Effector CD4-positive, alpha-beta T cell (primary cell): ENCODE measurements at places on chromosomes 16 and 17.
A peak's percentile ranks its signal among the peaks of the same experiment; 100 is the strongest.

DNA sequence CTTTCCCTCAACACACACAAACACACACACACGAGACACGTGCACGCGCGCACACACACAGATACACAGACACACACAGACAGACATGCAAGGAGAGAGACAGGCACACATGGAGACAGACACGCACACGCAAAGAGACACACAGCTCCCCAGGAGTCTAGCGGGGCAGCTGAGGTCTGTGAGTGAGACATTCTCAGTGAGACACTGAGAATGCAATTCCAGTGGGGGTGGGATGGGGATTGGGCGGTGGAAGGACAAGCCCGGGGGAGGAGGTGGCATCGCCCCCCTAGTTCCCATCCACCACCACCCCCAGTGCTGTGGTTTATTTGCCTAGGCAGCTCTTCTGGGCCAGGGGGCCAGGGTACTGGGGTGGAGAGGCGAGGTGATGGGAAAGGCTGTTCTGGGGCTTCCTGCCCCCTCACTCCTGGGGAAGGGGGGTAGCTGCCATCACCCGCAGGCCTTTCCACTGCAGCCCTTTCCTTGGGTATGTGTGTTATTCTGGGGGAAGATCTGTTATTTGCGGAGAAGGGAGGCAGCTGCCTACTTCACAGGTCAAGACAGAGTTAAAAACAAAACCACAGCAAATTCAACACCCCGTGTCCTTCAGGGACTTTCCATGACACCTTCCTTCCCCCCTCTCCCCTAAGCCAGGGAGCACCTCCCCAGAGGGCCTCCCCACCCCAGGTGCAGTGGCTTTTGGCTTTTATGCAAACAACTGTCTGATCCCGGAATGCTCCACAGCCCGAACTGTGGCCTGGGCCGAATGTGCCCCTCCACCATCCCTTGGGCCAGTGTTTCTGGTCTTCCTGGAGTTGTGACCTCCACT lies 18.0 kb downstream of the GRB7 start:
- peak; percentile 47 for DNase-seq

DNA sequence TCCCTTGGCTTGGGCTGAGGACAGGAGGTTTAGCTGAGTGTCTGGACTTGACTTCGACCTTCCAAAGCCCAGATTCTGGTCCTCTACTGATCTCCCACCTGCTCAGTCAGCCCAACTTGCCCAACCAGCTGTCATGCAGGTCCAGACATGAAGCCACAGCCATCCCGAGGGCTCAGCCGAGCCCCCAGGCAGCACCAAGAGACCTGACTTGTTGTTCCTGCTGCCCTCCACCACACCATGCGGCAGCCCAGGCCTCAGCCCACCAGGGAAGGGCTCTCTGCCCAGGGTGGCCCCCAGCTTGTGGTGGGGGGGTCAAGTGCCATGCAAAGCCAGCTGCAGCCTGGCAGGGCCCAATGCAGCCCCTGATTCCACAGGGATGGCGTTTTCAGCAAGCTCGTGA lies 17.2 kb upstream of the CACNG4 start:
- no peak for DNase-seq

GRCh38 chr16:50573947-50574744 lies 25.9 kb downstream of the NKD1 start:
- no peak for DNase-seq

GRCh38 chr16:4733211-4733742 lies 794 bp downstream of the ANKS3 start:
- DNase-seq = no peak

DNA sequence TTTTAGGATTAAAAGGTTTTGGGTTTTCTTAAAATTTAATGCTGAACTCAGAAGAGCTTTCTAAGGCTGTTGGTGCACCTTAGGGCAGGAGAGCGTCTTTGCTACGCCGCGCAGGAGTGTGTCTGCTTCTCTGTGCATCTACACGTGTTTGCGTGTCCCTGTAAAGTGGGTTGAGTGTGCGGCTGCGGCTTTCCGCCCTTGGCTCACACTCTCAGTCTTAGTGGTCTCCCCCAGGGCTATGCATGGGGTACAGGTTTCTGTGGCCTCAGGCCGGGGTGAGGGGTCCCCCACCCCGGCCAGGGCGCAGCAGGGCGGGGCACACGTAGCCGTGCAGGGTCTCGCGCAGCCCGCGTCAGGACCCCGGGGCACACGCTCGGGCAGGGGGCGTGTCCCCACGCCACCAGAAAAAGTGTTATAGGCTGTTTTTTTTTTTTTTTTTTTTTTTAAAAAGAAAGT lies 727 bp upstream of the TENT4B start:
- peak; percentile 60 for DNase-seq

DNA sequence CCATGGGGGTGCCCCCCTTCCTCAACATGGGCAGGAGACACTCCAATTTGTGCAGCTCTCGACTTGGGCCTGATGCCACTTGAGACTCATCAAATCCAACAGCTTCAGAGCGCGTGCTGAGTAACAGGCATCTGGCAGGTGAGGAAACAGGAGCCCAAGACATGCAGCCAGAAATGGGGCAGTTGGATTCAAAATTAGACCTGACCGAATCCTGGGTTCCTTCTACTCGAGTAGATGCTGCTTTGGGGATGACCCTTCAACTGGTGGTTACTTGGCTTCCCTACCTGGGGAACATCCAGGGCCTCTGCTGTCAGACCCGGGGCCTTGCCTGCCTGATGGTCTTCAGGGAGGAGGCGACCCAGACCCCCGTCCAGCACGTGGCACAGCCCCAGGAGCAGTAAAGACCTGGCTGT lies 488 bp upstream of the NTN3 start:
- DNase-seq = no peak

GRCh38 chr16:57579361-57579665 lies 36.9 kb downstream of the ADGRG5 start:
- DNase-seq = no peak

- no peak for DNase-seq
Measured at GRCh38 chr17:31537565-31538011, 146.1 kb downstream of the RAB11FIP4 start.

- no peak for DNase-seq
Measured at GRCh38 chr16:65200156-65200773, 78.4 kb upstream of the CDH11 start.

DNA sequence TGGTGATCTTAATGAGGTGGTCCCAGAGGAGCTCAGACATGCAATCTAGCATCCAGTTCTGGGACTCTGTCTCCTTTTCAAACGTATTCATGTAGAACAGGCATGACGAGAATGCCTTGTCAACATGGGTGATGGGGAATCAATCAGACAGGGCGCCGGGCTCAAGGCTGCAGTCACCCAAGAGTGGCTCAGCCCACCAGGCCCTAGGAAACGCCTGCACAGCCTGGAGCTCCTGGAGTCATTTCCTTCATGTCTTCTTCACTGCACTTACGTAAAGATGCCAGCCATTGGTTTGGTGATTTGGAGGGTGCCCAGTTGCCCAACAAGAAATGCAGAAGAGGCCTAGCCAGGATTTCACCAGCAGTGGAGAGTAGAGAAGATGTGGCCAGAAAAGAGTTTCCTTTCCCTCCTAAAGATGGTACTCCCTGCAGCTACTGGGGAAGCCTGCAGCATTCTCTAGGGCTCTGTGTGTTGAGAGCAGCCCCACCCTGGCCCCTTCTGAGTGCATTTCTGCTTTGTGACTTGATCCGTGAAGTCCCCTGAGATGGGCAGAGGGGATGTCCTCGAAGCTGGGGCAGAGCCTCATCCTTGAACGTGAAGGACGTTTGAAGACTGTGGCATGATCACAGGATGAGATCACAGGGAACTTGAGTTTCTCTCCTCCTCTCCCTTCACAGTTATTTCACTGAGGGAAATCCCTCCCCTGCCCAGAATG lies 24.0 kb upstream of the STH start:
- no peak for DNase-seq

DNA sequence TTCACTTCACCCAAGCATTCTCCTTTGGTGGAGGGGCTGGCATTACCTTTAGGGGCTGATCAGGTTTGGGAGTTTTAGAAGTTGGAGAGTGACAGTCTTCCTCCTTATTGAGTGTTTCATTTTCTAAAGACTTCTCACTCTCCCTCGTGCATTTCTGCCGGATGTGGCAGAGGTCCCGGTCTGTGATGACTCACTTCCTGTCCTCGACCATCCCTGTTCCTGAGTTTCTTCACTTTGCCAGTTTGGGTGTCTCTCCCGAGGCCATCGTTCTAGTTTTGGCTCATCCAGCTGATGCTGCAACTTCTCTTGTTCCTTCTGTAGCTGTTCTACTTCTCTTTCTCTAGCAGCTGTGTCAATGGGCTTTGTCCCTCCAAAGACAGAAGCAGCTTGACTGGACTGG lies 104.3 kb downstream of the PHKB start:
- DNase-seq = peak; percentile 3

DNA sequence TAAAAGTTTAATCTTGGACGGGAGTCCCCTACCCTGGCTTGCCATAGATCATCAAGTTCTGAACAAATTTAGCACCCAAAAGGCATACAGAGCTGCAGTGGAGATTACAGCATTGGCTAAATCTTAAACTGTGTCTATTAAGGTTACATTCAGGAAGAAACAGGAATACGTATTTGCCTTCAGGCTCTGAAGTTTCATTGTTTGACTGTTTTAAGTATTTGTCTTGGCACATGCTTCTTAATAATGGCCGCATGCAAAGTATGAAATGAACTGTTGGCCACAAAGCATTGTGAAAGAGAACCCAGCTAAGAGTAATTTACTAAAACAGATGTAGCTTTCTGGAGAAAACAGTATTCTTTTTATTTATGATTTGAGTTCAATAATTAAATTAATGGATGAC lies 63.9 kb upstream of the CNEP1R1 start:
- DNase-seq = no peak

- no peak for DNase-seq
Measured at GRCh38 chr17:33927732-33928133, 327.4 kb upstream of the CCL2 start.

DNA sequence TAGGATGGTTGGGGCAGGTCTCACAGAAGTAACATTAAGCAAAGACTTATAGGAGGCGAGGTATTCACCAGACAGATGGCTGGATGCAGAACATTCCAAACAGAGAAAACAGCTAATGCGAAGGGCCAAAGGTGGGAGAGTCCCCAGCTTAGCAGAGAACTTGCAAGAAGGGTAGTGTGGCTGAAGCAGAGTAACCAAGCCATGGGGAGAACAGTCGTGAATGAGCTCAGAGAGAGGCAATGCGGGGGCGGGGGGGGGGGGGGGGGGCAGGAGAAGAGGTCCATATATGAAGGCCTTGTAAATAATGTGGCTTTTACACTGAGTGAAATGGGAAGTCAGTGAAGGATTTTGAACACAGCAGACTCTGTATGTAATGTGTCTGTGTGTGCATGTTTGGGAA lies 81.3 kb downstream of the SMG6 start:
- DNase-seq = no peak

- no peak for DNase-seq
Measured at GRCh38 chr16:81765111-81765919, 13.8 kb upstream of the PLCG2 start.

- DNase-seq = no peak
Measured at GRCh38 chr16:34802396-34802795, 1343.0 kb downstream of the TP53TG3F start.

- DNase-seq = no peak
Measured at GRCh38 chr17:8520981-8521380, 85.3 kb downstream of the NDEL1 start.

DNA sequence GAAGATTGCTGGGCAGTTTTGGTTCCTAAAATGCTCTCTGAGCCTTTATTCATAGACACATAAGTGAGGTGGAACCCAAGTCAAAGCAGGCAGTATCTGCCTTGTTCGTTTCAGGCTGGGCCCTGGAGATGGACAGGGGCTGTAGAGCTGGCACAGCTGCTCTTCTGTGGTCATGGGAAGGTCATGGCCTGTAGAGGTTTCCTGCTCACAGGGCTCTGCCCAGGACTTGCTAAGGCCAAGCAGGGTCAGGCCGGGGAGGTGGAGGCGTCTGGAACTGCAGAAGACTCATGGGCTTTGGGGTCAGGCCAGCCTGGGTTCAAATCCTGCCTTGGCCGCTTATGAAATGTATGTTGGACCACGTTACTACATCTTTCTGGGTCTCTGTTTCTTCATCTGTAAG lies 50.2 kb downstream of the IRX5 start:
- DNase-seq = no peak

DNA sequence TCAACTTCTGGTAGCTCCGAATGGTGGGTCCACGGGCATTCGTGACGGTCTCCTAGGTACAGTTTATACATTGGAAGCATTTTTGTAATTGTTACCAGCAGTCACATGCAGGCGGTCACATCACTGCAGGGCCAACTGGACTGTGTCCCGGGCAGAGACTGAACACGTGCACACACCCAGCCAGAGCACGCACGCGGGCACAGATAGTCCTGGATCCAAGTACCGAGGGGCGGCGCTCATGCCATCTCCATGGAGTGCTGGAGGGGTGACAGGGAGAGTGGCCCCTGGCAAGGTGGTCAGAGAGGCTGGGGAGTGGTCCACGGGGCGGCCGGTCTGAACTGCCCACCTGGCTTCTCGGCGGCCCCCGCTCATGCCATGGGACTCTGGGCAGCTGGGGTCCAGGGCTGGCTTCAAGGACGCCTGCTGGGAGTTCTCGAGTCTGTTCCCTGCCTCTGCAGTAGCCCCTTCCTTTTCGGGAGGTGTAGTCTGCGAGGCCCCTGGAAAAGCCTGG lies 34.2 kb downstream of the BAIAP2 start:
- no peak for DNase-seq

GRCh38 chr17:50165466-50165865 lies 339 bp upstream of the SGCA start:
- DNase-seq = no peak

DNA sequence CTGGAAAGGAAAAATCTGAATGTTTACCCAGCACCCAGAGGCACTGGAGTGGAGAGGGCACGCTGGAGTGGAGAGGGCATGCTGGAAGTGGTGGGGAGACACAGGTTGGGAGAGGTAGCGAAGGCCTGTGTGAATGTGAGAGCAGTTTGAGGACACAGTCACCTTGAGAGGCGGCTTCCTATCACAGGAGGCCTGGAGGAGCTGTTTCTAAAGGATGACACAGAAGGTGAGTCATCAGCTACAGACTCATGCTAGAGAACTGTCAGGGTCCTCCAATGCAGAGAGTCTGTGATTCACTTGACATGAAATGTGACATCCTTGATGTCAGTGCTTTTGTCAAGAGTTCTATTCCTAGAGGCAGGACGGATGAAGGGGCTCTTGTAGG lies 13.8 kb downstream of the CTRL start:
- no peak for DNase-seq

DNA sequence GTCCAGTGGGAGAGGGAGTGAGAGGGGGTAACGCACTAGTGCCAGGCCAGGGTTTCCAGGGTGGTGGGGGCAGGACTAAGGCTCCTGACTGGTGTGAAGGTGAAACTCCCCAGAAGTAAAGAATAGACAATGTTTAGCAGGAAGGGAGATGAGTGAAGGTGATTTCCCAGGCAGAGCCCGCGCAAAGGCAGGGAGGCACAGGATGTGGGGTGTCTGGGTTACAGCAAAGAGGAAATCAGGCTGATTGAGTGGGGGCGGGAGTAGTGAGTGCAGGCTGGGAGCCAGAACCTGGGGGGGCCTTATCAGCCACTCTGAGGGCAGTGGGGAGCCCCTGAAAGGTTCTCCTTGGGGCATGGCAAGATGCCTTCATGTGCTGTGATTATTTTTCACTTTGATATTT lies 167.5 kb downstream of the UTP18 start:
- peak; percentile 72 for DNase-seq
